ENCODE measurements at places on chromosomes 16 and 17.

GRCh38 chr17:10265100-10265810, 66.8 kb upstream of the GAS7 start:
- no peak for DNase-seq

- no peak for DNase-seq
Observed at GRCh38 chr16:50679266-50679665, 1.8 kb downstream of the SNX20 start.

DNA sequence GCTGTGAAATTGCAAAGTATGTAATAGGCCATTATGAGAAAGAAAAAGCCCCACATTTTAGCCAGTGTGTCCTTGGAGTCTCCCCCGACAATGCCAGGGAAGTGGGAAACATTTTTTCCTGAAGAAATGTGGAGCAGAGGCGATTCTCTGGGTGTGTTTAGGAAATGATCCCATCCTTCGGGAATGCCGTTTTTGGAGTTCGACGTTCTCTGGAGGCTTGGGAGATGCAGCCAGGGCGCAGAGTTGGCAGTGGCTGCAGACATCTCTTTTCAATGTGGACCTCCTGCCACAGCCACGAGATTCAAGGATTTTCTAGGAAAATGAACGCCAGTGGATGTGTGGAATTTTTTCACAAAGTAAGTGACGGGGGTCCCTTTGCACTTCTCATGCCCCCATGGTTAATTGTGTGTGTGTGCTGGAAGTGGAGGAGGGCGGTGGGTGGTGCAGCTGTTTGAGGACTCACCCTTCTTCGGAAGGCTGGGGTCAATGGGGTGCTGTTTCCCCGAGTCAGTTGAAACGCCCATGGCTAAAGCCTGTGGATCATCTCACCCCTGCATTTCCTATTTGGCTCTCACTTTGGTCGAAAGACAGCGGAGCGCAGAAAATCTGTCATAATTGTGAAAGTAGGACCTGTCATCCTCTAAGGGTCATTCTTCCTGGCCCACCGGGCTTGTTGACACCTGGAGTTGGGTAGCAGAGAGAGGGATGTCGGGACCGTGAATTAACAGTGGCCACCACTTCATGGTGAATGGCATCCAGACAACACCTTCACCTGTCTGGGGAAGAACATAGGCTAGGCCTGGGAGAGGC, 73.2 kb downstream of the CMIP start:
- DNase-seq, result no peak

- no peak for DNase-seq
Observed at GRCh38 chr17:60496041-60496440, 30.0 kb downstream of the APPBP2 start.

DNA sequence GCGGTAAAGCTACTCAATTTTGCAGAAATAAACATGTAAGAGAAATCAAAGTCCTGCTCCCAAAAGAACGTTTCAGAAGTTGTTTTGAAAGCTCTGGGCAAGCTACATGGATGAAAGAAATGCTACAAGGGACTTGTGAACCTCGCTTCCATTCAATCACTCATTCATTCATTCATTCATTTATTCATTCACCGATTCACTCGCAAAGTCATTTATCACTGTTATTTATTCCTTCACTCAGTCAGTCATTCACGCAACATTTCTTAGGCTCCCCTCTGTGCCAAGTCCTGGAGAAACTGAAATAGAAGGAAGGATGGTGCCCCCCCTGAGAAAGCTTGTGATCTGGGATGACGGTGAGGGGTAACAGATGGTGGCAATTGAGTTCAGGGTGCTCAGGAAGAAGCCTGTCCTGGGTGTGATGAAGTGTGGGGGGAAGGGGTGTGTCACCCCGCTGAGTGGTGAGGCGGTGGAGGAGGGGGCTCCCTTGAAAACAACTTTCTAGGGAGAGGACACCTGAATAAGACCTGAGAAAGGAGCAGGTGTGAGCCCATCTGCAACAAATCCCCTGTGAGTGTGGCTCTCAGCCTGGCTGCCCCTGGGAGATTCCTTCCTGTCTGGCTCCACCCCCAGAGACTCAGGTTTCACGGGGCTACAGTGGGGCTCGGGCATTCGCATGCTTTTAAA, 36.3 kb upstream of the PRSS54 start:
- no peak for DNase-seq

DNA sequence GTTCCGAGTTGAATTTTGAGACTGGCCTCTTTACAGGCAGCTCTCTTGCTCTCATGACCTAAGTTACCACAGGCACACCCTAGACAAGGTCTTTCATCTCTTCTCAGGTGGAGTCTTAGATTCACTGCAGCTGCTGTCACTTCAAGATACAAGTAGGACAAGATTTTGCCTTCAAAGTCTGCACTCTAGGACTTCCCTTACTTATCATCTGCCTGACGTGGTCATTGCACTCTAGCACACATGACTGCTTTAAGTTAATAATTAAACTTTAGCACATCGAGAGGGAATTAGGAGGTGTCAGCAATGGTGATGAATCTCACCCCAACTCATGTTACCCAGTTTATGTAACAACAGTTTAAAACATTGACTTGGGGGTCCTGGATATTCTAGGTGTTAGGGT, 25.6 kb downstream of the RNF135 start:
- no peak for DNase-seq

DNA sequence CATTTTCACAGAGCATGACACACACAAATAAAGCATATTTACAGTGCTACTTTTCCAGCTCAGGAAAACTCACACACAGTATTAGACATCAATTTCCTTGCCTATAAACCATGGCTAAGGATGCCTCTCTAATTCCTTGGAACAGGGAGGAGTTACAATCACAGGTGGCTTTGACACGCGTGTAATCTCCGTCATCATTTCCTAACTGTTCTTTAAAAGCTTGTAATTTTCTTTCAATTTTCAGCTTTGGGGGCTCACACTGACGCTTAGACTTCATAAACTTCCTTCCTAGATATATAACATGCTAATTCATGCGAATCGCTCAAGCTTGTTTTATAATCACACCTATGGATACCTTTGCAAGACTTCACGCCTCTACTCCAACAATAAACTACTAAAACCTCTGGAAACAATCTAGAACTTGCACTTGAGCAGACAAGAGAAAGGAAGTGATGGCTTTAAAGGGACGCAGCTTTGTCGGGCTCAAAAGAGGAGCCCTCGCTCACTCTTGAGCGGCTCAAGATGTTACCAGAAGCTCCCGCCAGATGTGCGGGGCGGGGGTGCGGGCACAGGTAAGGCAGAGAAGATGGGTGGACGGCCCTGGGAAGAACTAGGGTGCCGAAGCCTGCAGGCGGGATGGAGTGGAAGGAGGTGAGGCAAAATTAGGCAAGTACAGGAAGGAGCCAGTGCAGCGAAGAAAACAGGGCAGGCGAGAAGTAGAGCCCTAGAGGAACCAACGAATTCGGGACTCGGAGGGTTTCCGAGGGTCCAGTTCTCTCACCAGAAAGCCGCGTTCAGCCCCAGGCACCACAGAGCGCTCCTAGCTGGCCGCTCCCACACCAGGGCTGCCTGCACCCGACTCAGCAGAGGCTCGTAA, 631 bp downstream of the RETREG3 start:
- DNase-seq, result no peak

DNA sequence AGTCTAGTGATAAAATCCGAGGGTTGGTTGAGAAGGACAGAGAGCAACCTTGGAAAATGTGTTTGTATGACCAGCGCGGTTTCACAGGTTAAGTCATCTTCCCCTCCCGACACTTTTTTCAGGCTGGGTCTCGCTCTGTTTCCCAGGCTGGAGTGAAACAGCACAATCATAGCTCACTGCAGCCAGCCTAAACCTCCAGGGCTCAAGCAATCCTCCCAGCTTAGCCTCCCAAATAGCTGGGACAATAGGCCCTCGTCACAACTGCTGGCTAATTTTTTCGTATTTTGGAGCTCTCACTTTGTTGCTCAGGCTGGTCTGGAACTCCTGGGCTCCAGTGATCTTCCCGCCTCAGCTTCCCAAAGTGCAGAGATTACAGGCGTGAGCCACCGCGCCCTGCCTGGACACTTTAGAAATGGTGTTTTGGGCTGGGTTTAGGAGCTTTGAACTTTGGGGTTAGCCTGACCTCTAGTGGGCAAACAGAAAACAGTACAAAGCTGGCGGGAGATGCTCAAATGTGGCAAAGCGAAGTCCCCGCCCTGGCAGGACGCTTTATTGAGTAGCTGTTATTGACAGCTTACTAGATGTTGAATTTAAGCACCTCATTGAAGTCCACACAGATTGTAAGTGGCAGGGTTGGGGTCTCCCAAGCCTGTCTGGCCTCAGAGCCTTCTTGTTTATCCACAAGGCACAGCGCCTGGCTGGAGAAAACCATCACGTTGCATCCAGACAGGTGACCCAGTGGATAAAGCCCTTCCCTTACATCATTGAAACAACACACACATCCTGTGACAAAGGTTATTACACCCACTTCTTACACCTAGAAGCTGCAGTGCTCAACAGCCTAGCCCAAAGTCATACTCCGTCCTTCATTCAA, 34.7 kb upstream of the RBBP6 start:
- no peak for DNase-seq

- no peak for DNase-seq
Observed at GRCh38 chr16:25875956-25876598, 184.3 kb downstream of the HS3ST4 start.

DNA sequence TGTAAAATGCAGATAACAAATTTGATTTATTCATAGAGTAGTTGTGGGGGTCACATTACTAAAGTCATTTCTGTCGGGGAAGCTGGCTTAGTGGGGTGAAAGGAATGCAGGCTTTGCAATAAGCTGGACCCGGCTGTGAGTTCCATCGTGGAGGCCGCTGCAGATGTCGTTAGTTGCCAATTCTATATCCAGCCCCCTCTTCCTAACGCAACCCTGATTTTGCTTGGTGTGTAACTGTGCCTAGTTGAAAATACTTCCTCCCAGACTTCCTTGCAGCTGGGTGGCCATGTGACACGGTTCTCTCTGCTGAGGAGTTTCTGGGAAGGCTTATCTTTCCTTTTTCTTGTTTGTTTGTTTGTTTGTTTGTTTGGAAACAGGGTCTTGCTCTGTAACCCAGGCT, 4.5 kb downstream of the MFSD6L start:
- DNase-seq, result no peak

- no peak for DNase-seq
Observed at GRCh38 chr16:79263425-79263824, 337.1 kb downstream of the MAF start.

DNA sequence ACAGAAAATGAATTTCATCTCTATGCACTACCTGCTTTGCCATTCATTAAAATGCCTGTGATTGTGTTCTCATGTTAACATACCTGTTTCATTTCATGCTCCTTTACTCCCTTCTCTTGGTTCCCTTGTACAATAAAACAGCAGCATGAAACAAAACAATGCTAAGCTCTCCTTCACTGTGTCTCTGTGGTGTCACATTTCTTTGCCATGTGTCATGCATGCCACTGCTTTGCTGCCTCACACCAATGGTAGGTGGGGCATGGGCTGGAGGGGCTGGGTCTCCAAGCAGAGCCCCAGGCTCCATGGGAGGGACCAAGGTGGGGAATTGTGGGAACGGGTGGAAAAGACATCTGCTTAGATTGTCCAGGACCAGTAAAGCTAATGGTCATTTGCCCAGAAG, 83.6 kb downstream of the RGS9 start:
- DNase-seq, result no peak

DNA sequence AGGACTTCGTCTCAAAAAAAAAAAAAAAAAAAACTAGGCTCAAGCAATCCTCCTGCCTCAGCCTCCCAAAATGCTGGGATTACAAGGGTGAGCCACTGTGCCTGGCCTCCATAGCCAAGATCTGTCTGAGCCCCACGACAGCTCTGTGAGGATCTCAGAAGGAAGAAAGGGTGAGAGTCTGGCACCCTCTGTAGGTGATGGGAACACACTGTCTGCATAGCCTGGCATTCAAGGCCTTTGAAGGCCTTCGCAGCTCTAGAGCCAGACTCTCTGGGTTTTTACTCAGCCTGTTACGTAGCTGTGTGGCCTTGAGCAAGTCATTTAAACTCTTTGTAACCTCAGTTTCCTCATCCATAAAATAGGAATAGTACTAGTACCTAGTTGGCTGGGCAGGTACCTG, 6.3 kb upstream of the XPO6 start:
- DNase-seq, result no peak

DNA sequence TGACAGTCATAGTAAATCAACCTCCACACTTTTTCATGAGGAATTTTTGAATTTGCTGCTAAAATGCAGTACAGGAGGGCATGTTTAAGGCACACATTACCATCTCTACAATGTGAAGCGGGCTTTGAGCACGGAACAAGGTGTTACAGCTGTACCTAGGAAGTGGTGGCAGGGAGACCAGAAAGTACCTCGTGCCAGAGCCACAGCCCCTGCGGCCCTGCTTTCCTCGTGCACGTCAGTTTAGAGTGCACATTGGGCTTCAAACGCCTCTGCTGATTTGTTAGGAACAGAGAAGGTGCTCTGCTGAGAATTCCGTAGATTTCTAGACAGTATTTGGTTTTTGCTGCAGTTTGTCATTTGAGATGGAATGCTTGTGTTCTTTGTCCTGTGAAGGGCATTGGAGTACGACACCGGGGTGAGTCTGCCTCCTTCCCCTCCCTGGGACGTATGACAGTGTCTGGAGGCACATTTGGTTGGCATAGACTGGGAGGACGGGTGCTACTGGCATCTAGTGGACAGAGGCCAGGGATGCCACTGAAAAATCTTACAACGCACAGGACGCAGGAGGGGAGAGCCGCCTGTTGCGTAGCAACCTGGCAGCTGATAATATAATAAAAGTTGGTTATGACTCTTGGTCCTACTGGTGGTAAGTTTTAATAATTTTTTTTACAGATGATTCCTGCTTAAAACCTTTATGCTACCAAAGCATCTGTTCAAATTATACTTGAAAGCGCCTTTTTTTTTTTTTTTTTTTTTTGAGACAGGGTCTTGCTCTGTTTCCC, 9.1 kb downstream of the FOXK2 start:
- DNase-seq, result no peak

GRCh38 chr16:21302898-21303528, 24.9 kb upstream of the CRYM start:
- DNase-seq, result no peak

DNA sequence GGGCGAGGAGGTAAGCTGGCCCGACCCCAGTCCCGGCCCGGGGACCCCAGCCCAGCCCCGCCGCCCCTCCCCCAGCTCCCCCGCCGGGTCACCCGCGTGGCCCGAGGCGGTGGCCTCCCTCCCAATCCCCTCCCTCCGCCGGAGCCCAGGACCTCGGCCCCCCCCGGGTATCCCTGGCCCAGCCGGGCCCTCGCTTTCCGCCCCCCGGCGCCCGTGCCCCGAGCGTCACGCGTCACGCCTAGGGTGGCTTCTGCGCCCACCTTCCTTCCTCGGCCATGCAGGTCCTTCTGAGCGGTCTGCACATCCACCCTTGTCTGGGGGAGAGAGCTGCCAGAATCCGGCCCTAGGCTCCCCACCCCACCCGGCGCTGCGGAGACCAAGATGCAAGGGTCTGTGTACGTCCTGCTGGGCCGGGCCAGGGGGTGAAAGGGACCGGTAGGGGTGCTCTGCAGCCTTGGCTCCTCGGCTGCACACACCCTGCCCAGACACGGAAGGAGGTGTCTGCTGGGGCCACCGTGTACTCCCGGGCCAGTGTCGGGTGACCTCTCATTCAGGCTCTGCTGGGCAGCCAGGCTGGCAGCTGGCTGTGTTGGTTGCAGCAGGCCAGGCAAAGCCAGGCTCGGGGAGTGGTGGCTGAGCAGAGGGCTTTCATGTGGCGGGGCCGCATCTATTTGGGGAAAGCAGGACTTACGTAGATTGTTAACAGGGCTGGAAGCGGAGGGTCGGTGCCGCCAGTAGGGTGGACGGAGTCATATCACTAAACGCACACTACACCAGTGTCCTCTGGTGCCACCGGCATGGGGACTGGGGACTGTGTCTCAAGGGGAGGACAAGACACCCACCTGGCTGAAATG, 754 bp downstream of the RAB11FIP4 start:
- DNase-seq, result no peak

GRCh38 chr16:89369266-89369895, 121.0 kb downstream of the ANKRD11 start:
- no peak for DNase-seq

GRCh38 chr17:50063561-50064252, 7.8 kb downstream of the ITGA3 start:
- DNase-seq, result no peak

Measured in stimulated activated CD8-positive, alpha-beta memory T cell treated with anti-CD3 and anti-CD28 coated beads, Interleukin-15, amount 100 ng/mL, for 24 hours (primary cell).